ENCODE measurements at places on chromosomes 5 and 9. TPM values are rescaled to one million over a fixed set of nuclear protein-coding genes. Genes with fewer than 3 reads are reported as not detected.

The PCDHGA5 gene
- total RNA-seq = 0.08 TPM

The SLC6A7 gene
- not detected for total RNA-seq

The SECISBP2 gene
- total RNA-seq = 109 TPM

The TAL2 gene
- total RNA-seq = not detected

The BTNL8 gene
- total RNA-seq = not detected

The ENG gene
- total RNA-seq = 2.6 TPM

The PHYHD1 gene
- 1.6 TPM for total RNA-seq

The P4HA2 gene
- not detected for total RNA-seq

The FOXD4L5 gene
- total RNA-seq = not detected

DNA sequence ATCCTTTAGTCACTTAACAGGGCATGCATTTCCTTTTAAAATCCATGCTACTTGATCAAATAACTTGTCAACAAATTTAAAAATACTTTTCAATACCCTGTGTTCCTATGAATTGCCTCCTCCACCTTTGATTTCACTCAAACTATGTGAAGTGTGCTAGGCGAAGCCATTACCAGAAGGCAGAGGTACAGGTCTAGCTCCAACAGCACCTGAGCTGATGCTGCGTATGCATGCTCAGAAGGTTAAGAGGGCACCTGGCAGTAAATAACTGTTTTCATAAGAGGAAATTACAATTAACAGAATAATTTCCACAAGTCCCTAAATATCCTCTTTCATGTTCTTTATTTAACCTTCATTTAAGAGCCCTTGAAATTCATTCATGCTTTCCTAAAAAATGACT, 251.8 kb downstream of the EFNA5 start:
- no peaks in the 10 kb centered on the region for H3K27me3 ChIP-seq
- H3K36me3 ChIP-seq = no peaks in the 10 kb centered on the region
- no peaks in the 10 kb centered on the region for H3K4me1 ChIP-seq

GRCh38 chr9:134522976-134523375, 118.6 kb upstream of the COL5A1 start:
- H3K4me1 ChIP-seq = no peaks in the 10 kb centered on the region
- H3K4me3 ChIP-seq = no peak overlapping the region
- H3K27ac ChIP-seq = no peak overlapping the region
- H3K36me3 ChIP-seq = no peaks in the 10 kb centered on the region

- H3K27me3 ChIP-seq = peaks cover 16% of the 10 kb centered on the region
- H3K4me1 ChIP-seq = peaks cover 3% of the 10 kb centered on the region
- no peak overlapping the region for H3K27ac ChIP-seq
- H3K36me3 ChIP-seq = no peaks in the 10 kb centered on the region
- H3K4me3 ChIP-seq = no peak overlapping the region
These were observed 54.2 kb upstream of the EGFL7 start for GRCh38 chr9:136608348-136609159.

DNA sequence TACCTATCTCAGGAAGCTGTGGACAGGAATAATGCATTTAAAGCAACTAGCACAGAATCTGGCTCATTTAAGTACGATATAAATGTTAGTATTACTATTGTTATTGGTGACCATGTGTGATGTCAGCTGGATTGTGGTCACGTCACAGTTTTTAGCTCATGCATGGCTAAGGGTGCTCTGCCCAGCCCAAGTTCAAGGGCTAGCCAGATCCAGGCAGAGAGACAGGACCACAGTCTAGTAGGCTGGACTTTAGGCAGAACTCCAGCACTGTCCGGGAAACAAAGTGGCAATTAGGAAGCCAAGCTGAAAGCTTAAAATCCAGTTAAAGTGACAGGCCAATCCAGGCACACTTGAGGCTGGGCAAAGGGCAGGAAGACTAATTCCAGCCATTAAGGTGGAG, 273.6 kb downstream of the ADAMTSL1 start:
- H3K27me3 ChIP-seq = no peaks in the 10 kb centered on the region
- H3K27ac ChIP-seq = no peak overlapping the region
- H3K4me1 ChIP-seq = no peaks in the 10 kb centered on the region
- no peak for DNase-seq
- no peak overlapping the region for H3K4me3 ChIP-seq

DNA sequence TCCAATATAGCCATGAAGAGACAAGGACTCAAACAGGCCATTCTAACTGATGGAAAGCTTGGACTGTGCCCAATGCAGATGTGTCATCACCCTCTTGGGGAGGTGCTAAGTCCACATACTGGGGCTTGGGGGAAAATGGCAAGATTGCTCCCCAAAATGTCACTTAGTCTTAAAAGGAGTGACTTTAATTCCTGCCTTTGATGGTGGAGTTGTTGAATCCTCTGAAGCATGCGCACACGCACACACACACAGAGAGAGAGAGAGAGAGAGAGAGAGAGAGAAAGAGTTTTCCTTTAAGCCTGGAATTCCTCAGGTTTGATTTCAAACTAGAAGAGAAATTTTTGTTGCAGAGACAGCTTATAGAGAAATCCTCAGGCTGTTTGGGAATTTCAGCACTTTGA, 161.9 kb upstream of the GAS1 start:
- no peak overlapping the region for H3K4me3 ChIP-seq
- no peaks in the 10 kb centered on the region for H3K4me1 ChIP-seq
- no peaks in the 10 kb centered on the region for H3K36me3 ChIP-seq
- no peak overlapping the region for H3K27ac ChIP-seq
- no peak for DNase-seq

GRCh38 chr5:134258896-134259295, 33.0 kb upstream of the PPP2CA start:
- no peaks in the 10 kb centered on the region for H3K4me1 ChIP-seq
- no peak overlapping the region for H3K4me3 ChIP-seq

GRCh38 chr5:150061538-150061995, 24.8 kb downstream of the CSF1R start:
- no peak for DNase-seq
- no peak overlapping the region for H3K27ac ChIP-seq
- no peaks in the 10 kb centered on the region for H3K27me3 ChIP-seq
- no peaks in the 10 kb centered on the region for H3K4me1 ChIP-seq
- no peaks in the 10 kb centered on the region for H3K36me3 ChIP-seq
- H3K4me3 ChIP-seq = no peak overlapping the region

- no peaks in the 10 kb centered on the region for H3K36me3 ChIP-seq
- no peak for DNase-seq
- no peak overlapping the region for H3K27ac ChIP-seq
- peaks cover 17% of the 10 kb centered on the region for H3K27me3 ChIP-seq
These were observed 4.6 kb downstream of the CSF1R start for GRCh38 chr5:150081541-150082283.

- no peak overlapping the region for H3K4me3 ChIP-seq
- no peak for DNase-seq
- no peaks in the 10 kb centered on the region for H3K27me3 ChIP-seq
- H3K36me3 ChIP-seq = no peaks in the 10 kb centered on the region
These were observed 200.2 kb downstream of the ENC1 start for GRCh38 chr5:74440341-74440740.

- peaks cover 63% of the 10 kb centered on the region for H3K36me3 ChIP-seq
- peaks cover 95% of the 10 kb centered on the region for H3K4me1 ChIP-seq
- no peaks in the 10 kb centered on the region for H3K27me3 ChIP-seq
- DNase-seq = no peak
These were observed 21.2 kb downstream of the TRIM14 start for GRCh38 chr9:98097836-98098235.

DNA sequence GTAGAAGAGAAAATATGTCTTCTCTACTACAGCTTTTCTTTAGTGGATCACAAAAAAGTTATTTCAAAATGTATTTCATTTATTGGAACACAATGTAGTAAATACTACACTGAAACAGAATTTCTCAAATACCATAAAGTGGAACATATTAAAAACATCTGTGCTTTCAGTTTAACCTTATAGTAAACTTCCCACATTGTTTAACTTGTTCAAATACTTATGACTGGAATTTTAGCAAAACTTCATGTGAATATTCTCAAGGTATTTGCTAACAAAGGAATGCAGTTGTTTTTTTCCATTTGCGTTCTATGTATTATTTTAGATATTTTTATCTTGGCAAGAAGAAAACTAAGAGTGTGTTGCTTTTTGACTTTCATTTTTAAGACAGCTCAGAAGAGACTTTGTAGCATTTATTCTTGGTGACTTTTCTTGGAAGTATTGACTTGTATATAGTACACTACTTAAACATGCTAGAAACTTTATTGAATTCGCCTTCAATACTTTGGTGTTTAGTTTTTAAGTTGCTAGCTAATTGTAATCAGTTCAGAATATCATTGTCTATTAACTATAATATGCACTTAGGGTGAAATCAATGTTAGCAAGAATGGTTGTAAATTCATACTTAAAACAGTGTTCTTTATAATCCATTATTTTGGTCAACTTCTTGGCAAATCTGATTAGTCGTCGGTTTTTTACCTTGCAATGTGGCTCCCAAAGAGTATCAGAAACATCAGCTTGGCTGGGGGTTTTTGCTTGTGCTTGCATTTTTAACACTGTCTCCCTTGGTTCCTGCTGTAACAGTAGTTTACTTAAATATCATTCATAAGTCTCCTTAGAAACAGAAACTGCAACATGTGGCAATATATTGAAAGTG, 5.0 kb upstream of the RHOBTB3 start:
- no peaks in the 10 kb centered on the region for H3K36me3 ChIP-seq
- no peak for DNase-seq
- peaks cover 7% of the 10 kb centered on the region for H3K4me1 ChIP-seq
- H3K4me3 ChIP-seq = no peak overlapping the region
- no peak overlapping the region for H3K27ac ChIP-seq

- DNase-seq = no peak
- no peak overlapping the region for H3K4me3 ChIP-seq
- H3K36me3 ChIP-seq = no peaks in the 10 kb centered on the region
These were observed 83.1 kb upstream of the CPLX2 start for GRCh38 chr5:175788155-175788787.

DNA sequence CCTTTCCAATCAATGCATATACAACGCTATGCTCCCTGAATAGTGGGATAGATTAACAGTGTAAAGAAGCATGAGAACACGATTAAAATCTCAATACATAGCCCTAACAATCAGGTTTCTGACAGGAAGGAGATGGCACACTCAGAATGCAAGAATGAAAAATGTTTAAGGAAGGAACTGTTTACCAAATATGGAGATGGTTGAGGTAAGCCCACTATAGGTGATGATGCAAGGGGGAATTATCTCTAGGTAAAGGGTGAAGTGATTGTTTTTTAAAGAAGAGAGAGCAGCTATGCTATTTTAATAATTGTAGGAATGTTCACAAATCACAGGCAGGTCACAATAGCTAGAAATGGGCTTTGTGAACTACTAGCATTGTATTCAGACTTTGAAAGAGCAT, 302.4 kb downstream of the CHSY3 start:
- no peaks in the 10 kb centered on the region for H3K27me3 ChIP-seq
- no peaks in the 10 kb centered on the region for H3K36me3 ChIP-seq
- DNase-seq = no peak
- no peaks in the 10 kb centered on the region for H3K4me1 ChIP-seq

DNA sequence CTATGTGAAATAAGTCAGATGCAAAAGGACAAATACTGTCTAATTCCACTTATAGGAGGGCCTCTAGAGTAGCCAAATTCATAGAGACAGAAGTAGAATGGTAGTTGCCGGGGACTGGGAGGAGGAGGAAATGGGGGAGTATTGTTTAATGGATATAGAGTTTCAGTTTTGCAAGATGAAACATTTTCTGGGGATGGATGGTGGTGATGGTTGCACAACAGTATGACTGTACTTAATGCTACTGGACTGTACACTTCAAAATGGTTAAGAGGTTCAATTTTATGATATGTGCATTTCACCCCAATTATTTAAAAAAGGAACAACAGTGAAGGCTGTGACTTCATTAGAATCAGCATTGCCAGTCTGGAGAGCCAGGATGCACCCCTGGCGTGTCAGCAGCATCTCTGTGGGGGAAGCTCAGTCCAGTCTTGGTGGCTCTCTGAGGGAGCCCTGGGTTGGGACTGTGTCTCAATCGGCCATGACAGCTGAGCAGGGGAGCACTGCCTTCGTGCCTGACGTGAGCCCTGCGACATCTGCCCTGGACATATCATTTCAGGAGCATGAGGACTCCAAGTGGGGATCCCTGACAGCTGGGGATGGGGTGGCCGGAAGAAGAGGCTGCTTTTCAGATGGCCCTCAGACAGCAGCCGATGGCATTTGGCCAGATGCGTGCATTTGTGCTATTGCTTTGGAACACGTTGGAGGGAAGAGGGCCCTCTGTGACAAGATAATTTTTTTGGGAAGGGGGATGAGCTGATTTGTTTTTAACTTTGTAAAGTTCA, 130.8 kb upstream of the STC2 start:
- H3K36me3 ChIP-seq = no peaks in the 10 kb centered on the region
- no peak overlapping the region for H3K4me3 ChIP-seq
- H3K4me1 ChIP-seq = no peaks in the 10 kb centered on the region
- DNase-seq = no peak
- H3K27ac ChIP-seq = no peak overlapping the region

GRCh38 chr5:146680846-146681584, 165.0 kb upstream of the GPR151 start:
- H3K4me3 ChIP-seq = no peak overlapping the region
- no peaks in the 10 kb centered on the region for H3K27me3 ChIP-seq
- H3K36me3 ChIP-seq = no peaks in the 10 kb centered on the region
- no peak overlapping the region for H3K27ac ChIP-seq
- DNase-seq = no peak

DNA sequence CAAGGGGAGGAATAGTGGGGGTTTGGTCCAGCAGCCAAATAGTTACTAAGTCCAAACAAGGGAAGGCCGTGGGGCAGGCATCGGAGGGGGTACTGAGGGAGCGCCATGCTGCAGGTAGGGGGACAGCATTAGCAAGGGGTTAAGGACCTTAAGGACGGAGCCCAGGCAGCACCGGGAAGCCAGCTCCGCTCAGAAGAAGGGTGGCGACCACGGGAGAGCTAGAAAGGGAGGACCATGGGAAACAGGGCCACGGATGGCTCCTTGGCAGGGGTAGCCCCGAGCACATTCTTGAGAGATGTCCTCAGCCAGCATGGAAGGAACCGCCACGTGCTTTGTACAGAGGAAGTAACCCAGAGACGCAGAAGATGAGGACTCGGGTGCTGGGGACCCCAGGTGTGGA, 76.2 kb upstream of the STXBP1 start:
- no peak overlapping the region for H3K4me3 ChIP-seq
- H3K27ac ChIP-seq = no peak overlapping the region
- H3K4me1 ChIP-seq = no peaks in the 10 kb centered on the region
- DNase-seq = no peak
- H3K36me3 ChIP-seq = no peaks in the 10 kb centered on the region

- peaks cover 3% of the 10 kb centered on the region for H3K27me3 ChIP-seq
- DNase-seq = no peak
- H3K27ac ChIP-seq = no peak overlapping the region
- H3K4me3 ChIP-seq = no peak overlapping the region
- H3K4me1 ChIP-seq = no peaks in the 10 kb centered on the region
These were observed 49.6 kb upstream of the ADRB2 start for GRCh38 chr5:148776780-148777179.

- DNase-seq = no peak
- peaks cover 28% of the 10 kb centered on the region for H3K4me1 ChIP-seq
- peaks cover 51% of the 10 kb centered on the region for H3K36me3 ChIP-seq
- H3K27ac ChIP-seq = peak overlapping the region; percentile 77
- peak overlapping the region; percentile 99 for H3K4me3 ChIP-seq
- H3K27me3 ChIP-seq = no peaks in the 10 kb centered on the region
These were observed 514 bp downstream of the STOML2 start for GRCh38 chr9:35102465-35102768.

GRCh38 chr5:87888139-87888538, 380.5 kb downstream of the TMEM161B start:
- no peaks in the 10 kb centered on the region for H3K4me1 ChIP-seq
- no peak overlapping the region for H3K4me3 ChIP-seq
- no peaks in the 10 kb centered on the region for H3K27me3 ChIP-seq
- no peak for DNase-seq

Data from CD4-positive, alpha-beta T cell (primary cell).